ENCODE measurements at places on chromosomes 4 and X. TPM values are rescaled to one million over a fixed set of nuclear protein-coding genes. Genes with fewer than 3 reads are reported as not detected.

The ACSL1 gene
- 221 TPM for total RNA-seq

The RASGEF1B gene
- total RNA-seq, result 2.6 TPM

The MAGEB10 gene
- total RNA-seq, result not detected

The ATOH1 gene
- not detected for total RNA-seq

The NOX1 gene
- not detected for total RNA-seq

The F8A2 gene
- total RNA-seq, result not detected

The SLC2A9 gene
- 10.9 TPM for total RNA-seq

The CSN1S1 gene
- not detected for total RNA-seq

GRCh38 chr4:162497564-162498167 is 333.9 kb upstream of the FSTL5 start:
- DNase-seq, result no peak

DNA sequence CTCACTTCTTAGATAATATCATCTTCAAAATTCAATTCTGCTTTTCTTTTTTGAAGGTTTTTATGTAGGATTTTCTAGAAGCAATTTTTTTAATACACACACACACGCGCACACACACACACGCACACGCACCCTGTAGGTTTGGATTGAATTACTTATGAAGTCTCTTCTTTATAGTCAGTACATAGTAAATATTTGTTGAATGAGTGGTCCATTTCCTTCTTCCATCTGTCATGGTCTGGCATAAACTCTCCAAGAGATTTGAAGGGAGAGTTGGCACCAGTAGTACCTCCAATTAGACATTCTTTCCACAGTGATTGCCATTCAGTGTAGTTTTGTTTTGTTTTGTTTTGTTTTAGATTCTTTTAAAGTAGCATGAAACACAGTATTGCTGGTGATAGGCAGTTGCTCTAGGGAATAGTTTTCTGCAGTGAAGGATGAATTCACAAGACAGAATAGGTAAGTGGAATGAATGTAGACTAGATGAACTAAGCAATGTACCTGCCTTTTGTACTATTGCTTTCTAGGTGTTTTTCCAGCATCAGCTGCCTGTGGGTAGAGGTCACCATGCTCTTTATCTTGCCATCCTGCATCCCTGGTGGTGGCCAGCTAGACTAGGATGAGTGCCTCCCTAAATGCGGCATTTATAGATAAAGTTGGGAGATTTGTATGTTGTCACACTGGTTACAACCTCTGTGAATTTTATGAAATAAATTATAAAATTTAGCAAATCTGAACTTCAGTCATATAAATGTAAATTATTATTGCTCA is 20.5 kb downstream of the PDLIM5 start:
- no peak for DNase-seq

DNA sequence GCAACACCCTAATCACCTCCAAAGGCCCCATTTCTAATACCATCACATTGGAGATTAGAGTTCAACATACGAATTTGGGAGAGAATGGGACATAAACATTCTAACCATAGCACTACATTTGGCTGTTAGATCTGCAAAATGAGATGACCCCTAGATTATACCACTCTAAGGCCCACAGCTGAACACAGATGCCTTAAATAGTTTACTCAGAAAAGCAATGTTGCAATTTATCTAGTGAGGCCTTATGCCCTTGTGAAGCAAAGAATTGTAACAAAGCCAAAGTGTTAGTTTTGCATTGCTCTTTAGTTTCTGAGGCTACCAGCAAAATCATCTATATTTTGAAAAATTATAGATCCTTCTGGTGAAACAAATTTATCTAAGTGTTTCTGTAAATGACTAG is 31.6 kb upstream of the ARHGEF6 start:
- DNase-seq, result no peak

DNA sequence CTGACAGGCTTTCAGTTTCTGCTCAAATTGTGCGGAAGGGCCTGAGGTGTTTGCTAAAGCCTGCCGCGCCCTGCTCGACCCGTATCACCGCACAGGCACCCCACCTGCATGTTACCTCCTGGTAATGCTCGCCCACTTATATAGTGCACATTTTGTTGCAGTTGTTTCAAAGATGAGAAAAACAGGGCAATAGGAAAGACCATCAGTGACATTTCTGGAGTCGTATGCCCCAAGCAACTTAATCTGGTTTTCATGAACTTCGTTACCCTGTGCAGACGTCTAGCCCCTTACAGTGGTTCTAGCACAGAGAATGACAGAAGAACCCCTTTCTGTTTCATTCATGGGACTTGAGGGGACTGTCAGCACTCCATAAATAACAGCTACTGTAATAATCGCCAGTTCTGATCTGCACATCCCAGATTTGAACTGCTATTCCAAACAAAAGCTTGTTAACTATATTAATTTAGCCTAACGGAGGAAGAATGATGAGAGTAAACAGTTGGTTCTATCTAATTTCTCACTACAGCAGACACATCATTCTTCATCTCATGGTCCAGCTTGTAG is 940 bp upstream of the DCTD start:
- no peak for DNase-seq

DNA sequence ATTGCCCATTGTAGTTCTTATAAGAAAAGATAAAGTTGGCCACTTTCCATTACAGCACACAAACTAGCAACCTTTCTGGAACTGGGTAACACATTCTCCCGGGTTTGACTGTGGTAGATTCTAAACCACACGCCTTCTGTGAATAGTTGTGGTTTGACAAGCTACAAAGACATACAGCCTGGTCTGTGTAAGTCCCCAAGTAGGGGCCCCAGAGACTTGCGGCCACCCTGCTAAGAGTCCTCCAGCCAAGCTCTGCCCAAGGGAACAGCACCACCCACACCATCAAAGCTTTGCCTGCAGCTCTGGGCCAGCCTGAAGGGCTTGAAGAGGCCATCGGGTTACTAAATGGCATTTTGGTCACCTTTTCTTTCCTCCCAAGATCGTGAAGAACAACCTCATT is 203.4 kb downstream of the MAML3 start:
- DNase-seq, result no peak

DNA sequence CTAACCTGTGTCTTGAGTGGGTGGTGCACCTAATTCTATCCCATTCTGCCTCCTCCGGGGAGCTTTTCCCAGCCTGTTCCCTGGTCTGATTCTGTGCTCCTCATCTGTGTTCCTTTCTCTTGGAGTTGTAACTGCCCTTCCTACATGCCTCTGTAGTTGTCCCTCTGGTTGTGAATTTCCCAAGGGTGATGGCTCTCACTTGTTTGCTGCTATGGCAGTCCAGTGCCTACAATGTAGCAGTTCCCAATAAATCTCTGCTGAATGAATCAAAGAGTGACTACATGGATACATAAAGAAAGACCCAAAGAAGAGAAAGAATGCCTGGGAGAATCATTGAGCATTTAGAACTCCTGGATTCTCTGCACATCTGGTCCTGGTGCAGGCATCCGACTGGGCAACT is 141.6 kb downstream of the HS3ST1 start:
- DNase-seq, result no peak

GRCh38 chr4:48504352-48504751 is 14.3 kb downstream of the ZAR1 start:
- DNase-seq, result no peak

DNA sequence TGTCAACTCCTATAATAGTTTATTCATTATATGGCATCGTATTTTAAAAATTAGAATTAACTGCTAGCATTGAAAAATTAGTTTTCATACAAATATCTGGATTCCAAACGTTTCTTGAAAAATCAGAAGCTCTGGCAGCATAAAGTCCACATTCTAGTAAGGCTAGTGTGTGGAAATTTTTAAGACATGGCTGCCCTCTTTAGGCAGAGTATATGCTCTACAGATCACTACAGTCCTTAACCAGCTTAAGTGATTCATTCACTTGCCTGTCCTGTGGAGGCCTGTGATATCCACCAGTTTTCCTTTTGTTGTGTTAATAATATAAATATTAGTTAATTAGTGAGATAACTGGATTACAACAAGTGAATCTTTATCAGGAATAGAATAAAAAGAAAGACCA is 287.2 kb downstream of the OPHN1 start:
- no peak for DNase-seq

- no peak for DNase-seq
Measured at GRCh38 chr4:158166701-158167100, 6.1 kb downstream of the GASK1B start.

DNA sequence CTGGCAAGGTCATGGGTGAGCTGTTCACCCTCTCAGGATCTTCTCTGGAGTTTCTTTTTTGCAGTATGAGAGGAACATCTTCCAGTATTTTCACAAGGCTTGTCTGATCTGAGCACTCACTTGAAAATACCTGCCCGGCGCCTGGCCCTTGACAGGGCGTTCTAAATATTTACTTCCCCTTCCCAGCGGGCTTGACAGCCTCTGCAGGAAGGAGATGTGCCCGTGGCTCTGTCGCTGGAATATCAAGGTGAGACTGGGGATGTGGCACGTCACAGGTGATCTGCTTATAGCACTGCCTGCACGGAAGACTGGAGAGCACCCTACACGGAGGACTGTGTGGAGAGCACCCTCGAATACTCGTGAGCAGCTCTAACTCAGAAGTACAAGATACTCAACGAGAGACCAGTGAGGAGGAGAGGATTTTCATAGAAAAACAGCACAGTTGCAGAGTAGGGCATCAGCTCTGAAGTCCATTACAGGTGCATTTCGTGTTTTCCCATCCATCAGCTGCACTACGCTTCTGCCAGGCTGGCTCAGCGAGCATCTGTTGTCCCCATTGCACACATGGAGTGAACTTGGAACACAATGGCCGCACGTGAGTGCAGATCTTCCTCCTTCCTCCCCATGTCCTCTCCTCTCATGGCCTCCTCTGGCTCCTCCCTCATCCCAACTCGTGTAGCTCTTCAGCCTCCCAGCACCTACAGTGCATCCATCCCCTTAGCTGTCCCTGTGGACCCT is 32.1 kb downstream of the ZBTB49 start:
- no peak for DNase-seq

DNA sequence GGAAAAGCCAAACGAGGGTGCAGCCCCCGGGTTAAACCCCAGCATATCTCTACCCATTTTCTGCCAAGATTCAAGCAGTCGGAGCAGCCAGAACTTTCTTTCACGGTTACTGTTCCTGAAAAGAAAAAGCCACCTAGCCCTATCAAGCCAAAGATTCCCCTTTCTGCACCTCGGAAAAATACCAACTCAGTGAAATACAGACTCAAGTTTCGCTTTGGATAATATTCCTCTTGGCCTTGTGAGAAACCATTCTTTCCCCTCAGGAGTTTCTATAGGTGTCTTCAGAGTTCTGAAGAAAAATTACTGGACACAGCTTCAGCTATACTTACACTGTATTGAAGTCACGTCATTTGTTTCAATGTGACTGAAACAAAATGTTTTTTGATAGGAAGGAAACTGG is 20.0 kb downstream of the FGF5 start:
- DNase-seq, result no peak

- no peak for DNase-seq
Measured at GRCh38 chr4:11548597-11549082, 119.9 kb upstream of the HS3ST1 start.

GRCh38 chr4:26407476-26407875 is 82.8 kb downstream of the CCKAR start:
- no peak for DNase-seq

- DNase-seq, result no peak
Measured at GRCh38 chr4:102598086-102598761, 97.1 kb downstream of the NFKB1 start.

GRCh38 chr4:169682372-169683047 is 62.1 kb downstream of the CLCN3 start:
- no peak for DNase-seq

DNA sequence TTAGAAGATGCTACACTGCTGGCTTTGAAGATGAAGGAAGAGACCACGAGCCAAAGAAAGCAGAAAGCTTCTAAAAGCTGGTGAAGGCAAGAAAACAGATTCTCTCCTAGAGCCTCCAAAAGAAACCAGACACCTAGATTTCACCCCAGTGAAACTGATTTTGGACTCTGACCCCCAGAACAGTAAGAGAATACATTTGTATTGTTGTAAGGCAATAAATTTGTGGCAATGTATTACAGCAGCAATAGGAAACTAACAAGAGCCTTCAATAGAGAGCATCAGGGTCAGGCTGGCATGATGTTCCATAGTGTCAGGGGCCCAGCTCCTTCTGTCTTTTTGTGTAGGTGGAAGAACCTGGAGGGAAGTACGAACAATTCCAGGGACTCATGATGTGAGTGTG is 6.0 kb upstream of the TEC start:
- DNase-seq, result no peak

DNA sequence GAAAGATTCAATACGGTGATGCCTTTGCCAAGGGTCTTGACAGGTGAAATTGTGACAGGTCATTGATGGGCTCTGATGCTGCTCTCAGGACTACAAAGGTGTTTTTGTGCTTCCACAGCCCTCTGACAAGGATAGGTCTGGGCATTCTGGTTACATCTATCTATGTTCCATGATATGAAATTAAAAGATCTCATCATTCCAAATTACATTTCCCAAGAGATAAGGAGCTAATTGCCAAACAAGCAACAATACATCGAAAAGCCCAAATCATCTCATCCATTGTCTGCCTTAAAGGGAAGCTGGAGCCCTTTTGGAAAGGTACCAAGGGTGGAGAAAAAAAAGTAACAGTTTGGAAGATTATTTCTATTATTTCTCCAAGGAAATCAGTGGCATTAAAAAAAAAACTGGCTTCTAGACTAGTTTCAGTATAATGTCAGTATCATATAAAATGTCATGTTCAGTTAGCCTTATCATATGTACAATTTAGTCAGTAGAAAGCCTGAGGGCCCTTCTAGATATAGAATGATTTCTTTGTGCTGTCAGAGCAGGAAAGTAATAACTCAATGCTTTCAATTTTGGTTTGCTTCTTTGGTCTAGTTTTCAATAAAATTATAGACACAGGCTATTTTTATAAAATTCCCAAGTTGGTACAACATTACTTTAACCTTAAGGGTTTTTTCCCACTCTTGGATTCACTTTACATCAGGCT is 224.5 kb upstream of the GPRIN3 start:
- DNase-seq, result no peak

DNA sequence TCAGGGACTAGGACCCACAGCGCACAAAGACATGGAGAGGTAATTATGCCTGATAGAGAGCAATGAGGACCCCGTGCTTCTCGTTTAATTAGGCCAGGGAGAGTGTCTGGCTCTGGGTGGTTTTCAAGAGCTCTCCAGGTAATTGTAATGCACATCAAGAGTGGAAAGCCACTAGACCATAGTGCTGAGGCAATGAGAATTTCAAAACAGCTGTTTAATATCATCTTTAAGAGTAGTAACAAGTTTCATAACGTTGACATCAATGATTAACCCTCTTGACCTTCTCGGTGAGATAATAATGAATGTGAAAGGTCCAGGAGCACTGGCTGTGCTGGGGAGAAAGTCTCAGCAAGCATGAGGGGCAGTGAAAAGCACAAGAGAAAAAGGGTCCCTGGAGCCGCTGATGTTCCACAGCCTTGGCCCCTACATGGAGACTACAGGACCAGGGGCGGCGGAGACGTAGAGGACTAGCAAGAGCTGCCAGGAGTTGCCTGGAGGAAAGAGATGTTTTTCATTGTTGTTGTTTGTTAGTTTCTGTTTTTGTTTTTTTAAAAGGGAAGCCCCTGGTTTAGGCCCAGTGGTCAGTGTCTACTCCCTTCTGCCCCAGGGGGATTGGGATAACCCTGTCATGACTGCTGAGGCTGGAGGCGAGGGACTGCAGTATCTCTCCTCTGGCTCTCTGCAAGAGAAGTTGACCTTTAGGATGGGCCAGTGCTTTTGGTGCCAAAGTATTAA is 14.8 kb upstream of the CXCR3 start:
- DNase-seq, result no peak

- DNase-seq, result no peak
Measured at GRCh38 chr4:137663251-137664045, 131.2 kb upstream of the PCDH18 start.

Data from heart right ventricle (tissue), 16 donors.